ENCODE measurements at places on chromosomes 4 and X. TPM values are rescaled to one million over a fixed set of nuclear protein-coding genes. Genes with fewer than 3 reads are reported as not detected.

DNA sequence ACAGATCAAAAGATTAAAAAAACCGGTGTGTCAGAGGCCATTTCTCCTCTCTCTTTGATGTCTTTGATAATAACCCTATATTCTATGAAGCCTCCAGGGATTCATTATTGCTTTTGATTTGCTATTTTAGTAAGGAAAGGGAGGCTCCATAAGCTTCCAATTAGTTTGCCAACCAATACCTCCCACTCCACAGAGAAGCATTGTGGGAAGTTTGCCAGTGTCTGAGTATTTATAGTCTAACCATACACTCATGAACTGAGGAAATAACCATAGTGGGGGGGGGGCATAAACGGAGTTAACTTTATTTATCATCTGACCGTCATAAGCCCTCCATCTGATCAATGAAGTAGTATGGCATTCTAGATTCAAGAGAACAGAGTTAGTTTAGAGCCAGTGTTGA is 1066.8 kb upstream of the PABPC4L start:
- no peak for DNase-seq

DNA sequence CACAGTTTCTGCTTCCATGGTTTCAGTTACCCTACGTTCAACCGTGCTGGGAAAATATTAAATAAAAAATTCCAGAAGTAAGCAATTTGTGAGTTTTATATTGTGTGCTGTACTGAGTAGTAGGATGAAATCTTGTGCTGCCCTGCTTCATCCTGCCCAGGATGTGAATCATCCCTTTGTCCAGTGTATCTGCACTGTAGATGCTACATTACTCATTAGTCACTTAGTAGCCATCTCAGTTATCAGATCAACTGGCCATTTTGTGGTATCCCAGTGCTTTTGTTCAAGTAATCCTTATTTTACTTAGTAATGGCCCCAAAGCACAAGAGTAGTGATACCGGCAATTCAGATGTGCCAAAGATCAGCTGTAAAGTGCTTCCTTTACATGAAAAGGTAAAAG is 97.9 kb downstream of the COX18 start:
- DNase-seq = peak; percentile 68

The SPON2 gene
- 601 TPM for total RNA-seq

The TRIM75 gene
- total RNA-seq = 0.32 TPM

- no peak for DNase-seq
Observed at GRCh38 chr4:24260923-24261564, 323.3 kb downstream of the DHX15 start.

DNA sequence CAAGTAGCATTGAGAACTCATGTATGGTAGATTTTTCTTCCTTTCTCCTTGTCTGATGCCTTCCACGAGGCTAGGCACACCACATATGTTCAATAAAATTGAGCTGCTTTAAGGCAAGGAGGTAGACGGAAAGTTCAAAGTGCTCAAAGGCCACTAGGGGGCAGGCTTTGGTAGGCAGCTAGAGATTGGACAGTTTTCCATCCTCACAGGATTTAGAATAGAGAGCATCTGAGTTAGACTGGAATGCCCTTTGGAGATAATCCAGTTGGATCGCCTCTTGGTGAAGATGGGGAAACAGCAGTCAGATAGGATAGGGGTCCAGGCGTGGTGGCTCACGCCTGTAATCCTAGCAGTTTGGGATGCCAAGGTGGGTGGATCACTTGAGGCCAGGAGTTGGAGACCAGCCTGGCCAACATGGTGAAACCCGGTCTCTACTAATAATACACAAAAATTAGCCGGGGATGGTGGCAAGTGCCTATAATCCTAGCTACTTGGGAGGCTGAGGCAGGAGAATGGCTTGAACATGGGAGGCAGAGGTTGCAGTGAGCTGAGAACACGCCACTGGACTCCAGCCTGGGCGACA is 30.4 kb downstream of the ELF4 start:
- DNase-seq = peak; percentile 81

- DNase-seq = peak; percentile 10
Observed at GRCh38 chr4:151530783-151531182, 121.8 kb downstream of the FHIP1A start.

DNA sequence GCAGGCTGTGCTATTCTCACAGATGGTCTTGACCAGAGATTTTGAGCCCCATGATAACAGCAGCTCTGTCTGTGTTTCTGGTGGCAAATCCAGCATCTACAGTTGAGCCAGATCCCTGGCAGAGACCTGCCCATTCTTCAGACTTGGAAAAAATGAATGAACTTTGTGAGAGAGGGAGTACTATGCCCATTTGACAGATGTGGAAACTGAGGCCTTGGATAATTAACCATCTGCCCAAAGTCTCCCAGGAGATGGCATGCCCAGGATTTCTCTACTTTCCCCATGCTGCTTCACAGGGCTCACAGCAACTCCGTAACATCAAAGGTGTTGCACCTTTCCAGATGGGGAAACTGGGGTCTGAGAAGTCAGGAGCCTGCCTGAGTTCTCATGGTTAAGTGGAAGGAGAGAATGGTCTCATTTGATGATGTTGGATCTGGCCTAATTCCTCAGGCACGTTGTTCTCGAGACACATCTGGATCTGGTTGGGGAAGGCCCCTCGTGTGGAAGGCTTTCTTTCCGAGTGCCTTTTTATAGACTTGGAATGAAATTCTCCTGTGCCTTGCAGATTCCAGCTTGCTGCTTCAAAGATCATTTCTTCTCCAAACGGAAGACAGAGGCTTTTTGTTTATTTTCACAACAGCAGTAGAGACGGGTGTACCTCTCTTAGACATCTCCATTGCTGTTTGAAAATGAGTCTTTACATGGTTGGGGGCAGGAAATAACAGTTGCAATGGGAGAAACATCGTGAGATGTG is 73.3 kb upstream of the STX18 start:
- DNase-seq = peak; percentile 12

DNA sequence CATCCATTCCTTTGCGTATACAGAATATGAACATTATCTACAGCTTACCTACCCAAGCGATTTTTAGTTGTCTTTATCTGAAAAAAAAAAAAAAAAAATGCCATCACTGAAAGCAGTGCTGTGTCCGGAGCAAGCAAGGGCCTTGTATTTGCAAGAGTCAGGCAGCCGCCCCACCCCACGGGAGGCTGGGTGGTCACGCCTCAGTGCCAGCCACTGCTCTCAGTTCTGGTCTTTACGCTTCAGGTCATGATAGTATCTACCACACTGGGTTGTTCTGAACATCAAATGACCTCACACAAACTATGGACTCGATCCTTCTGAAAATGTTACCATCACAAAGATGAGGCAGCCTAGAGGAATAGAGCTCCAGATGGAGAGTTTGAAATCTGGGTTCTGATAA is 62.7 kb upstream of the HELT start:
- DNase-seq = no peak

GRCh38 chr4:74044677-74045076 is 6.2 kb upstream of the CXCL3 start:
- no peak for DNase-seq

GRCh38 chr4:105923497-105924238 is 28.4 kb downstream of the NPNT start:
- DNase-seq = no peak

DNA sequence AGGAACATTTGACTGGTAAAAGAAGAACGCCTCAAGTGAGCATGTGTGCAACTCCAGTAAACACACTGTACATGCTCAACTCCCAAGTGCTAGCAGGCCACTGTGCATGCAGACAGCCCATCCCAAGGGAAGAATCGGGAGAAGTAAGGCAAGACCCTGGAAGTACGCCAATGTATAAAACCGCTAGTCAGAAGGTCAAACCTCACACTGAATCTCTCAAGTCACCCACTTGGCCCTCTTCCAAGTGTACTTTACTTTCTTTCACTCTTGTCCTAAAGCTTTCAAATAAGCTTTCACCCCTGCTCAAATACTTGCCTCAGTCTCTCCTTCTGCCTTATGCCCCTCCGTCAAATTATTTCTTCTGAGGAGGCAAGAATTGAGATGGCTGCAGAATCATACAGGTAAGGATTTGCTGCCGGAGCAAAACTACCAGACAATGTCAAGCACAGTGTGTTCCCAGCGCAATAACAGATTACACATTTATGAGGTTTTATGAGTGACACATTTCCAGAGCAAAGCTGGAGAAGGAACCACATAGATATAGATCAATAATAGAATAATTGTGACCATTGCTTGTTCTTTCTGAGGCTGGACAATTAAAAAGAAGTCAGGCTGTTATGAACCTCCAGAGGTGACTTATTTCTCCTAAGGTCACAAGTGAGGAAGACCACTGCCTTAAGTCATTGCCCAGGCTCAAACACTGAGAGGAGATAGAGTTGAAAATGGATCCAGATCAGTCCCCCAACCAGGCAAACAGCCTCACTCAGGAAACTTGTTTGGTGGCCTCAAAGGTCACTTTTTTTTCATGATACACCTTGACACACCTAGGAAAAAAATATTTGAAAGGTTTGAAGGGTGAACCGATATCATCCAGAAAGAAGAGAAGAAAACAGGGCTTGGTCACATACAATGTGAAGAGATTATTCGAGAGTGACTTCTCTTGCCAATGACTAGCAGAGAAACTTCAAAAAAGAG is 26.3 kb downstream of the CXCL1 start:
- no peak for DNase-seq

- no peak for DNase-seq
Observed at GRCh38 chrX:82842286-82842685, 665.8 kb upstream of the POU3F4 start.

The SLC9B1 gene
- 0.43 TPM for total RNA-seq

- DNase-seq = no peak
Observed at GRCh38 chrX:153669174-153669890, 4.3 kb downstream of the PNCK start.

- DNase-seq = no peak
Observed at GRCh38 chr4:163744861-163745260, 250.4 kb downstream of the TMA16 start.

The DIPK2B gene
- total RNA-seq = not detected

DNA sequence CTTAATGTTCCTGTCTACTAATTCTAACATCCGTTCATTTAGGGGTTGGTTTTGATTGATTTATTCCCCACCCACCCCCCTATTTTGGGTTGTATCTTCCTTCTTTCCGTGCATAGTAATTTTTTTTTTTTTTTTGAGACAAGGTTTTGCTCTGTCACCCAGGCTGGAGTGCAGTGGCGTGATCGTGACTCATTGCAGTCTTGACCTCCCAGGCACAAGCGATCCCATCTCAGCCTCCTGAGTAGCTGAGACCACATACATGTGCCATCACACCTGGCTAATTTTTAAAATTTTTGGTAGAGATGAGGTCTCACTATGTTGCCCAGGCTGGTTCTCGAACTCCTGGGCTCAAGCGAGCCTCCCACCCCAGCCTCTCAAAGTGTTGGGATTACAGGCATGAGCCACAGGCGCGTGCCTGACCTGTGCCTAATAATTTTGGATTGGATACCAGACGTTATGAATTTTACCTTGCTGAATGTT is 79.9 kb downstream of the ZFX start:
- DNase-seq = no peak

The SASH3 gene
- not detected for total RNA-seq

The SMS gene
- total RNA-seq = 133 TPM

DNA sequence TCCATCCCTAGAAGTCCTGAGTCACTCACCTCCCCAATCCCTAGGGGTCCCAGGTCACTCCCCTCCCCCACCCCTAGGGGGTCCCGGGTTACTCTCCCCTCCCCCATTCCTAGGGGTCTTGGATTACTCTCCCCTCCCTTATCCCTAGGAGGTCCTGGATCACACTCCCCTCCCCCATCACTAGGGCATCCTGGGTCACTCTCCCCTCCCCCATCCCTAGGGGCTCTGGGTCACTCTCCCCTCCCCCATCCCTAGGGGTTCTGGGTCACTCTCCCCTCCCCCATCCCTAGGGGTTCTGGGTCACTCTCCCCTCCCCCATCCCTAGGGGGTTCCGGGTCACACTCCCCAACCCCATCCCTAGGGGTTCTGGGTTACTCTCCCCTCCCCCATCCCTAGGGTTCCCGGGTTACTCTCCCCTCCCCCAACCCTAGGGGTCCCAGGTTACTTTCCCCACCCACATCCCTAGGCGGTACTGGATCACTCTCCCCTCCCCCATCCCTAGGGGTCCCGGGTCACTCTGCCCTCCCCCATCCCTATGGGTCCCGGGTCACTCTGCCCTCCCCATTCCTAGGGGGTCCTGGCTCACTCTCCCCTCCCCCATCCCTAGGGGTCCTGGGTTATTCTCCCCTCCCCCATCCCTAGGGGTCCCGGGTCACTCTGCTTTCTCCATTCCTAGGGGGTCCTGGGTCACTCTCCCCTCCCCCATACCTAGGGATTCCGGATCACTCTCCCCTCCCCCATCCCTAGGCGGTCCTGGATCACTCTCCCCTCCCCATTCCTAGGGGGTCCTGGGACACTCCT is 2.1 kb downstream of the ASMTL start:
- DNase-seq = no peak

The CYP4V2 gene
- 12.9 TPM for total RNA-seq

GRCh38 chr4:6272863-6273660 is 3.4 kb downstream of the WFS1 start:
- peak; percentile 80 for DNase-seq

The PCDH19 gene
- 0.32 TPM for total RNA-seq

The TRAM1L1 gene
- 2.6 TPM for total RNA-seq

The ASIC5 gene
- total RNA-seq = not detected

DNA sequence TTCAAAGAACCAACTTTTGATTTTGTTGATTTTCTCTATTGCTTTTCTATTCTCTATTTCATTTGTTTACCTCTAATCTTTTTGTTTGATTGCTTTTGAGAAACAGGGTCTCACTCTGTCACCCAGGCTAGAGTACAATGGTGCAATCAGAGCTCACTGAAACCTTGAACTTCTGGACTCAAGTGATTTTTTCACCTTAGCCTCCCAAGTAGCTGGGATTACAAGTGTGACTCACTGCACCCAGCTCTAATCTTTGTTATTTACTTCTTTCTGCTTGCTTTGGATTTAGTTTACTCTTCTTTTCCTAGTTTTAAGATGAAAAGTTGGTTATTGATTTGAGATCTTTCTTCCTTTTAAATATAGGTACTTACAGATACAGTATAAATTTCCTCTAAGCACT is 26.2 kb downstream of the RAB9B start:
- DNase-seq = no peak

DNA sequence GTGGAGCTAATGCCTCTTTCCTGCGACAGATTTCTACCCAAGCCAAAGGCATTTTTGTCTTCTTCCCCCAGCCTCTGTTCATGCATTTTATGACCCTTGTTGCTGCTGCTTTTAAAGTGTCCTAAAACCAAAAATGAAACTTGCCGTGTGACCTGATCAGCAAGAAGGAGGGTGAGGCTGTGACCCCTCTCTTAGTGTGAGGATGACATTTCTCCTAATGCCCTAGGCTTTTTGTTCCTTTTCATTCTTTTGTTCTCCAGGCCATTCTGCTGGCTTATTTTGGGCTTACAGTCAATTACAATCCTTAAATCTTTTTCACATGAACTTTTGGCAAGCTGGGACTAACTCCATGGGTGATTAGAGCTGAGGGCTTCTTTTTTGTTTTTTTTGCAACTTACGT is 34.4 kb downstream of the PTTG2 start:
- no peak for DNase-seq

All from fibroblast of villous mesenchyme (primary cell).